ENCODE measurements at places on chromosomes 11 and 22.
A peak's percentile ranks its signal among the peaks of the same experiment; 100 is the strongest.

DNA sequence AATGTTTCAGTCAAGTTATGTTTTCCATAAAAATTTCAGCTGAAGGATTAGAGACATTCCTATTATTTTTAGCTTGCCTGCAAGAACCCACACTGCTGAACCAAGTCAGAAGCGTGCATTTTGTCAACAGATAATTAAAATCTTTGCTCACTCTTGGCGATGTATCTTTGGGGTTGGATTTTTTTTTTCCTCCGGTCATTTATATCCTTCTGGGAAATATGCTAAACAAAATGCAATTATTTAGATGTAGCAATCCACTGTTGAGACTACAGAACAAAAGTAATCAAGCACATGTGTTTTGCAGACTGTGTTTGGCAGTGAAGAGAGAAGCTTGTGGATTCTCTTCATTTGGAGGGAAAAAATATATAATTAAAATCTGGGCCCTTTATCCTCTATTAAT lies 15.3 kb upstream of the NELL1 start:
- no peak for DNase-seq

- no peak for DNase-seq
Observed at GRCh38 chr11:27700351-27701301, at the start of gene BDNF. Gene BDNF (minus strand): TSS chr11:27700455. CDS start chr11:27658564, 41,891 bp downstream.

GRCh38 chr22:17260950-17261349 lies 41.7 kb upstream of the ADA2 start:
- no peak for DNase-seq

GRCh38 chr22:41828516-41828915 lies 4.4 kb upstream of the SREBF2 start:
- DNase-seq: no peak

GRCh38 chr22:38204784-38205183 lies 3.0 kb downstream of the MAFF start:
- DNase-seq: no peak

- DNase-seq: no peak
Observed at GRCh38 chr22:29056472-29056871, 5.2 kb downstream of the C22orf31 start.

- DNase-seq: no peak
Observed at GRCh38 chr11:112292785-112293407, 32.2 kb upstream of the PLET1 start.

- DNase-seq: no peak
Observed at GRCh38 chr11:75591966-75592365, 29.9 kb downstream of the SERPINH1 start.

GRCh38 chr11:12017243-12017678 lies 8.8 kb upstream of the DKK3 start:
- DNase-seq: no peak

GRCh38 chr11:17371614-17372013 lies 16.8 kb downstream of the KCNJ11 start:
- DNase-seq: no peak

- DNase-seq: no peak
Observed at GRCh38 chr22:32203181-32204039, 1.5 kb downstream of the RFPL2 start.

DNA sequence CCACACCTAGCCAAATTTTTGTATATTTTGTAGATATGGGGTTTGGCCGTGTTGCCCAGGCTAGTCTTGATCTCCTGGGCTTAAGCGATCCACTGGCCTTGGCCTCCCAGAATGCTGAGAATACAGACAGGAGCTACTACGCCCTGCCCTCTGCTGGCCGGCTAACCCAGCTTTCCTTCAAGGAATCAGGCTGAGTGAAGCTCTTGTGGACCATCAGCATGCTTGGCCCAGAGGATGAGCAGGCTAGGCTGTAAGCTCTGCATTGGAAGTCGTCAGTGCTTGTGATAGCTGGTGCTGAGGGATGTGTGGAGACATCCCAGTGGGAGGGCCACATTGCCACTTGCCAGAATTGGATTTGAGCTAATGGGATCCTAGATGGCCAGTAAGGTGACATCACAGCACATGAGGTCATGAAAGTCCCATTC lies 60.6 kb downstream of the MED15 start:
- DNase-seq: no peak

DNA sequence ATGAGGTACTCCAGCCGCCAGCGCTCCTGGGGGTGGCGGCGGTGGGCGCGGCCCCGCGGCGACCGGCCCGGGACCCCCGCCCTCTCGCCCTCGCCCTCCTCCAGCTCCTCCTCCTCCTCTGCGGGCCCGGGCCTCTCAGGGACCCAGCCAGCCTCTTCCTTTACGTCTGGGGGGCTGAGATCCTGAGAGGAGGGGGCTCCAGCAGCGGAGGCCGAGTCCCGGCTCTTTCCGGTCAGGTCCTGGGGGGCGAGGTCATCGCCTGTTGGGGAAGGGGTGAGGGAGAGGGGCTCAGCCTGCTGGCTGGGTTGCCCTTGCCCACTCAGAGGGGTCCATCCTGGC lies 4.3 kb downstream of the ZFTA start:
- no peak for DNase-seq

DNA sequence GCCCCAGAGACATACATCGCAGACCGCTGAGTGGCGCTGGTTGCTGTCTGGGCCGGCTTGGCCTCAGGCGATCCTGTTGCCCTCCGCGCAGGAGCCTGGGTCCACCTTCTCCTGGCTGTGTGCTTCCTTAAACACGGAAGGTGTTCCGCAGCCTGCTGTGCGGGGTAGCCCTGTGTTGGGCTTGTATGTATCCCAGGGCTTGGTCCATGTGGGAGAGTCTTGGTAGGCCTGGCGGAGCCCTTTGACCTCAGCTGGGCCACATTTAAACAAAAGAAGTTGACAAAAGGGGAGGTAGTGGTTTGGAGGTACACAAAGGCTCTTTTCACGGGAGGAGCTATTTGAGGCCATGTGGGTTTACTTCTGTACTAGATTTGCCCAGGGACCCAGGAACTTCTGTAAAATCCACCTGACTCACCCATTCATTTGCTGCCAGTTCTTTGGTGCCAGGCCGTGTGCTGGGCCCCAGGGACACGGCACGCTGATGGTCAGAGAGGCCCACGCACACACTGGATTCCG lies 11.0 kb upstream of the GRAMD4 start:
- DNase-seq: no peak

GRCh38 chr11:28671274-28671673 lies 563.1 kb downstream of the METTL15 start:
- DNase-seq: no peak

DNA sequence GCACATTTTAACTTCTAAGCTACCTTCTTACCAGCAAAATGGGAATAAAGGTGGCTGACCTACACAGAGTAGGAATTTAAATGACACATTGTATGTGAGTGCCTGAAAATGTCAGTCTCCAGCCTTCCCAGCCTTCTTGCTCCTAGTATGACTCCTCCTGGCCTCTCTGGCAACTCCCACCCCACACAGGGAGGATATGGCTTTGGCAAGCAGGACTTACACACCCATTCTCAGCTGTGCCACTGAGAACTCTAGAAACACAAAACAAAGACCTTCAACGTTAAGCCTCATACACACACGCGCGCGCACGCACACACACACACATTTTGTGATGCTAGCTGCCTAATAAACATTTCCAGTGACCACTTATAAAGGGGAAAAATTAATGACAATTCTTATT lies 65.8 kb downstream of the PACSIN2 start:
- DNase-seq: no peak

GRCh38 chr11:93545566-93545965 lies 2.4 kb upstream of the SMCO4 start:
- no peak for DNase-seq

DNA sequence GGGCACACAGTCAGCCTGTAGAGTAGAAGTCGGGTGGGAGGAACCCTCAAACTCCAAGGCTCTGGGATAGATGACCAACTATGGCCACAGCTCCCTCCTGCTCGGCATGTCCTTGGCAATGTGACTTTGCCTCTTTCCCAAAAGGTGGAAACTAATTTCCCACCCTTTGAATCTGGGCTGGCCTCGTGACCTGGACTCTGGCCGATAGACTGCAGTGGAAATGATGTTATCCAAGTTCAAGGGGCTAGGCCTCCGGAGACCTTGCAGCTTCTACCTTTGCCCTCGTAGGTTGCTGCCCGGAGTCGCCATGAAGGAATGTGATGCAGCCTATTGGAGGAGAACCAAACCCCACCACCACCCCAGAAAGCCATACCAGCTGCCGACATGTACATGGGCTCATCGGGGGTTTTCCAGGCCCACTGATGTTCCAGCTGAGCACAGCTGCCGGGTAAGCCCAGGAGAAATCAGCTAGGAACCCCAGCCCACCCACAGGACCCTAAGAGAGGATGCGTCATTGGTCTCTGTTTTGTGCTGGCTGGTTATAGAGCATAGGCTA lies 30.4 kb downstream of the KCNJ4 start:
- no peak for DNase-seq

- peak; percentile 30 for DNase-seq
Observed at GRCh38 chr11:107859459-107860239, 1.1 kb upstream of the SLC35F2 start.

- DNase-seq: no peak
Observed at GRCh38 chr11:34941688-34942087, 25.3 kb downstream of the PDHX start.

- no peak for DNase-seq
Observed at GRCh38 chr11:101470881-101471520, 112.8 kb downstream of the TRPC6 start.

- no peak for DNase-seq
Observed at GRCh38 chr11:494761-495536, 12.1 kb downstream of the RNH1 start.

DNA sequence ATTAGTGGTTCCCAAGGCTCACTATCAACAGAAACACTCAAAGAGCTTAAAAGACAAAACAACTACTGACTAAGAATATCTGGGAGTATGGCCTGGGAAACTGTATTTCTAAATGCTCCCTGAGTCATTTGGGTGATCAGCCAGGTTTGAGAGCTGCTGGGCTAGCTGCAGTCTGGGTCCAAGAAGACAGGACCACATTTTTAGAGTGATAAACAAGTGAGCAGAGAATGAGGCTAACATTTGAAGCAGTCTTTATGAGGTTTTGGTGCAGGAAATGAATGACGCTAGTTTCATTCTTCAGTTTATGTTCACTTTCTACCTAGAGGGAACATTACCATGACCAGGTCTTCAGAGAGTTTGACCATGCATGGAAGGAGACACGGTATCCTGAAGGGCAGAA lies 97.7 kb downstream of the TEAD1 start:
- no peak for DNase-seq

- no peak for DNase-seq
Observed at GRCh38 chr11:84292006-84292405, 1005.8 kb upstream of the CCDC90B start.

DNA sequence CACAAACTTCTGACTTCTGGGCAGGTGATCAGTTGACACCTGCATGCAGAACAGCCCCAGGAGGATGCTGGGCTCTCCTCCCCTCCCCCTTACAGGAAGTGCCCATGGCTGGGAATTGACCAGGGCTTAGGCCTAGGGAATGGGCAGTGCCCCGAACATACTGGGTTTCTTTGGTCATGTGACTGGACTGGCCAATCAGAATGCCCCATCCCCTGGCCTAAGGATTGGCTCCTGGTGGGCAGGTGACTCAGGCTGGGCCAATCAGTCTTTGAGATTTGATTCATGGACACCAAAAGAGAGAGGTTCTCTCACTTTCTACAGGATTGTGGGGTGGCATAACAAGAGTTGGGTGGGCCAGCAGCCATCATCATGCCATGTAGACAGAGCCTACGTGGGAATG lies 37.1 kb downstream of the MCM5 start:
- DNase-seq: no peak

DNA sequence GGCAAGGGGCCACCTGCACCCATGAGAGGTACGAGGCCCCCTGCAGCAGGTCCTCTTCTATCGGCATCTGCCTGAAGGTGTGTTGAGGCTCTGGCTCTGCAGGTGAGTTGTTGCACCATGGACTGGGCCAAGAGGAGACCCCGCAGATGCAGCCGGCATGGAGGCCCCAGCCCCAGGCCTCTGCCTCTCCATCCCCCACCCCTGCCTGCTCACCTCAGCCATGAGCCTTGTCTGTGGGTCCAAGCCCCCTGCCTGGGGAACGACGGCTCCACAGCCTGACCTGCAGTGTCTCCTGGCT lies 1386.2 kb downstream of the BRD1 start:
- DNase-seq: no peak

DNA sequence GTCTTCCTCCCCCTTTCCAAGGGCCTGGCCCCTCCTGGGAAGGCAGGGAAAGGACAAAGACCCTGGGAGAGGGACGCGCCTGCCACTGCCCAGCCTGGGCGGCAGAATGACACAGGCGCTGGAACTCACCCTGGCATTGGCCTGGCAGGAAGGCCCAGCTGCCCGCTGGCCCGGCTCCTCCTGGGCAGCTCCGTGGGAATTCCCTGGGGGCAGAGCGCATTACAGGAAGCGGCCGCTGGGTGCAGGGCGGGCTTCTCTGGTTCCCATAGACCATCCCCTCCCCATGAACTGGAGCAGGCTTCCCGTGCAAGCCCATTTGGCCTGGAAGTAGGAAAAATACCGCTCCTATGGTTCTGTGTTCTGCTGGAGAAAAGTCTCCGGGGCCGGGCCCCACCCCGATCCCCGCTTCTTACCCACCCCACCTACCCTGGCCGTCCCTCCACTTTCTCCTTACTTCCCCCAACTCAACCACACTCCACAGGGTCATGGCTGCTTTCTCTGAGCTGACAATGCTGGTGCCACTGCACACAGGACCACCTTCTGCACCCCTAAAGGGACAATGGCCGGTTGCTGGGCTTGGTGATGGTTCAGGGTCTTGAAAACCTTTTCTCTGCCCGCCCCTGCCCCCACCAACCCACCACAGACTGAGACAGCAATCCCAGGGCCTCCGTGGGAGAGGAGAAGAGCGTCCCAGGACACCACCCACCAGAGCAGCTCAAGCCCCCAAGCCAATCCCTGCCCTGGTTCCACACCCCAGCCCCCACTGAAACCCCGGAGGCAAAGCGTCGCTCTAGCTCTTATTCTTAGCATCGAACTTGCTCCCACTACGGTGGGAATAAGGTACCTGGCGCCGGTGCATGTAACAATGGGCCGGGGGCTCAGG lies 58.9 kb downstream of the LINC01488 start:
- DNase-seq: no peak

DNA sequence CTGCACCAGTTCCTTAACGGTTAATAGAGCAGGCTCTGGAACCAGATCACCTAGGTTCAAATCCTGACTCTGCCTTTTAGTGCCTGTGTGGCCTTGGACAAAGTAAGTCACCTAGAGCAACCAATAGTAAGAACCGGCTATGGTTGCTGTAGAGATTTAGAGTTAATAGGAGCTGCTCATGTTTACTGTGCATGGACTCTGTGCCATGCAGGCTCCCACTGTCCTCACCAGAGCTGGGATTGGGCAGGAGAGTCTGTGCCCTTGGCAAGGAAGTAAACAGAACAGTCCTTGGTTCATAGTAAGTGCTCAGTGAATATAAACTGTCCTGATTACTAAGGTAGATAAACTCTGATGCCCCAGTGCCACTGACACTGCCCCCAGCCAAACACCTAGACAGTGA lies 1.4 kb upstream of the TP53I11 start:
- DNase-seq: no peak

- DNase-seq: peak; percentile 9
Observed at GRCh38 chr22:28442711-28443525, 236.7 kb downstream of the TTC28 start.

DNA sequence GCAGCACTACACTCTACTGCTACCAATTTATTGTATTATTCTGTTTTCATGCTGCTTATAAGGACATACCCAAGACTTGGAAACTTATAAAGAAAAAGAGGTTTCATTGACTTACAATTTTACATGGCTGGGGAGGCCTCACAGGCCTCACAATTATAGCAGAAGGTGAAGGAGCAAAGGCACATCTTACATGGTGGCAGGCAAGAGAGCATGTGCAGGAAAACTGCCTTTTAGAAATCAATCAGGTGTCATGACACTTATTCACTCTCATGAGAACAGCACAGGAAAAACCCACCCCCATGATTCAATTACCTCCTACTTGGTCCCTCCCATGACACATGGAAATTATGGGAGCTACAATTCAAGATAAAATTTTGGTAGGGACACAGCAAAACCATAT lies 49.6 kb upstream of the GLYAT start:
- no peak for DNase-seq

Measured in stimulated activated CD4-positive, alpha-beta T cell treated with anti-CD3 and anti-CD28 coated beads, Interleukin-4, amount 100 ng/mL, for 24 hours (primary cell).